Stimulated activated CD4-positive, alpha-beta T cell treated with anti-CD3 and anti-CD28 coated beads, Interleukin-4, amount 100 ng/mL, for 48 hours (primary cell): ENCODE measurements at places on chromosomes 6 and 20.

DNA sequence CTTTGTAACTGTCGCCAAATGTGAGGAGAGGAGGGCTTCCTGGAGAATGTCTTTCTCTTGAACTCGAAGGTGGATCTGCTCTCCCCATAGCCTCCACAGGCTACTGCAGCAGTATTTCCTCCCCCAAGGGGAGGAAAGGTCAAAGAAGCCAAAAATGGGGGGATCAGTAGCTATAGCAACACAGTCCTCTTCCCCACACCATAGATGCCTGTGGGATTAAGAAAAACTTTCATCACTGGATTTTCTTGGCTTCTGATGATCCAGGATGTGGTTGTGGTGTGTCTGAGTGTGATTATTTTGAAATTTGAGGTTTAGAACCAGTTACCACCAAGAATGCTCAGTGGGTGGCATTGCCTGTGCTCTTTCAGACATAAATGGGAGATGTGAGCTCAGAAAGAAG is 140.1 kb upstream of the SPACA1 start:
- DNase-seq = no peak

DNA sequence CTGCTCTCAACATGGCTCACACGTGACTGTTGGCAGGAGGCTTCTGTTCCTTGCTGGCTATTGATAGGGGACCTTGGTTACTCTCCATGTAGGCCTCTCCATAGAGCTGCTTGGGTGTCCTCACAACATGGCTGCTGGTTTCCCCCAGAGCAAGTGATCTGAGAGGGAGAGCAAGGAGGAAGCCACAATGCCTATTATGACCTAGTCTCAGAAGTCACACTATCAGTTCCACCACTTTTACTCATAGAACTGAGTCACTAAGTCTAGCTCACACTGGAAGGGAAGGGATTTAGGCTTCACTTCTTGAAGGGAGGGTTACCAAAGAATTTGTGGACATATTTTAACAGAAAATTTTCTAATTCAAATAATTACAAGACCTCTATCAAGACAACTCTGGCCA is 8.7 kb upstream of the NOP56 start:
- no peak for DNase-seq

GRCh38 chr6:135334169-135334568 is 153.1 kb downstream of the MYB start:
- DNase-seq = no peak

DNA sequence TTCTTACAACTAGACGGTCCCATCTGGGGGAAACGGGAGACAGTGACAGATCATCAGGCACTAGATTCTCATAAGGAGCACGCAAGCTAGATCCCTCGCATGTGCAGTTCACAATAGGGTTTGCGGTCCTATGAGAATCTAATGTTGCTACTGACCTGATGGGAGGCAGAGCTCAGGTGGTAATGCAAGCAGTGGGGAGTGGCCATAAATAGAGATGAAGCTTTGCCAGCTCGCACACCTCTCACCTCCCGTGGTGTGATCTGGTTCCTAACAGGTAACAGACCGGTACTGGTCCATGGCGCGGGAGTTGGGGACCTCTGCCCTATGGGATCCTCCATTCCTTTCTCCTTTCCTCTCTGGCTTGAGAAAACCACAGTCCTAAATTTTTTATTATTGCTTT is 63.8 kb downstream of the TPD52L1 start:
- no peak for DNase-seq

GRCh38 chr6:21591446-21591845 is 2.1 kb upstream of the SOX4 start:
- DNase-seq = no peak

- no peak for DNase-seq
These were observed 587.5 kb downstream of the CBLN4 start for GRCh38 chr20:55417836-55418235.

GRCh38 chr6:144935661-144936060 is 650.5 kb downstream of the UTRN start:
- DNase-seq = no peak

DNA sequence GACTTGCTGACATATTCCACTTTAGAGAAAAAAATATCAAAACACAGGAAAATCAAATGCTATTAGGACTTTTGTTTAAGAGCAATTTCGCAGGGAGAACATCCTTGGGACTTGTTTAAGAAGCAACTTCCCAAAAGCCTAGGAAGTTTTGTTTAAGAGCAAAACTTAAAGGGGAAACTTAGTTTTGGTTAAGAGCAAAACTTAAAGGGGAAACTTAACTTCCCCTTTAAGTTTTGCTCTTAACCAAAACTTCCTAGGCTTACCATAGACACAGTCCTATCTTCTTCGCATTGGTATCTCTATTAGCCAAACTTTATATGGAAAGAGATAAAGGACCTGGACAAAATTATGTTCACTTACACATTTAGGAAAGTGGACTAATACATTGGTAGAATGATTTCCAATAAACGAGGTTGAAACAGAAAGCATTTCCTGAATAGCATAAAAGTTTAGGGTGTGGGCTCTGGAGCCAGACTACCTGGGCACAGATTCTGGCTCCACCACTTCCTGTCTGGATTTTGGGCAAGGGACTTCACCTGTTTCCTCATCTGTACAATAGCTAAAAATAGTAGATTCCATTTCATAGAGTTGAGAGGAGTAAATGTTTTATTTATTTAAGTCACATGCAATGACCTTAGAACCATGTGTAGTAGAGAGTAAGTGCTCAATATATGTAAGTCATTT is 15.7 kb downstream of the PAQR8 start:
- DNase-seq = no peak

- DNase-seq = peak; percentile 16
These were observed 24.6 kb downstream of the MTFR2 start for GRCh38 chr6:136225496-136225895.
